ENCODE measurements at places on chromosomes 6 and 20.

DNA sequence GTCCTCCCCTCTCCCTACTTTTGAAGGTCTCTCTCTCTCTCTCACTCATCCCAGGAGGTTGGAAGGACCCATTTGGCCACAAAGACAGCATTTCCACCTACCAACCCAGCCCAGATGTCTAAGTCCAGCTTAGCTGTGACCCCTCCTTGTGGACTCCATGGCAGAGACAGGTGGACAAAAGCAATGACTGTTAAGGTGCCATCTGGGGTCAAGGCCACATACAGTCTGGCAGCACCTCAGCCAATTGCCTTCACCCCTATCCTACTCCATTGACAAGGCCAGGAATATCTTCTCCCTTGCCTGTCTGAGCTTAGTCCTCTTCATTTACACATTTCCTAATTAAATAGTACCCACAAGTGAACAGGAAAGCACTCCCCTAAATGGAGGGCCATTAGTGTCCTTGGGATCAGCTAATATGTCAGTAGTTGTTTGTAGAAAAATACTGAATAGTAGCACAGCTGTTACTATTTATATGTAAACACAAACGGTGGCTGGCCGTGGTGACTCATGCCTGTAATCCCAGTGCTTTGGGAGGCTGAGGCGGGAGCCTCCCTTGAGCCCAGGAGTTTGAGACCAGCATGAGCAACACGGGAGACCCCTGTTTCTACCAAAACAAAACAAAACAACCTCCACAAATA is 28.8 kb downstream of the GCM1 start:
- no peak for DNase-seq

GRCh38 chr6:69580706-69581105 is 216.1 kb downstream of the LMBRD1 start:
- no peak for DNase-seq

GRCh38 chr6:121438869-121439268 is 3.4 kb downstream of the GJA1 start:
- DNase-seq, result no peak

DNA sequence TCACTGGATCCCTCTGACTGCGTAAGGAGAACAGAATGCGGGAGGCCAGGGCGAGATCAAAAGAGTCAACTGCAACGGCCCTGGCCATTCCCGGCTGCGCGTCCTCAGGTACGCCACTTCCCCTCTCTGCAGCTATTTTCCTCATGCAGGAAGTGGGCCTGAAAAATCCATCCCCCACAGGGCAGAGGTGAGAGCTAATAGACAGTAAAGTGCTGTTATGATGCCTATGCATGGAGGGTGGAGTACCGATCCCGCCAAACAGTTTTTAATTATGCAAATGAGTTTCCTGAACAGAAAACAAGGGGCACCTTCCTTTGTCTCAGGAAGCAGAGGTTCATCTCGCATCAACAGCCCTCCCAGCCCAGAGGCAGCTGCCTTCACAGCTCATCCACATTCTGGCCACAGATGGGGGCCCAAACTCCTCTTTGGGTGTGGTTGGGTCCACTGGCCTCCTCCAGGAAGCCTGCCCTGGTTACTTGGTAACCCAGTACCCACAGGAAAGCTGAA is 9.3 kb downstream of the PREX1 start:
- DNase-seq, result peak; percentile 54

DNA sequence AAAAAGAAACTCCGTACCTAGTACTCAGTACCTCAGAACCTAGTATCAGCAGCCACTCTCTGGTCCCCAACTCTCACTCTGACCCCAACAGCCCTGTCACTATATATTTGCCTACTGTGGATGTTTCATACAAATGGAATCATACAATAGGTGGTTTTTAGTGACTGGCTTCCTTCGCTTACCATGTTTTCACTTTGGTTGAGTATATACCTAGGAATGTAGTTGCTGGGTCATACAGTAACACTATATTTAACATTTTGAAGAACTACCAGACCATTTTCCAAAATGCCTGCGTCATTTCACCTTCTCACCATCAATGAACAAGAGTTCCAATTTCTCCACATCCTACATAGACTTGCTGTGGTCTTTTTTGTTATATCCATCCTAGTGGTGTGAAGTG is 283.2 kb downstream of the GMDS start:
- no peak for DNase-seq

- no peak for DNase-seq
These were observed 55.1 kb upstream of the IL20RA start for GRCh38 chr6:137099689-137100403.

DNA sequence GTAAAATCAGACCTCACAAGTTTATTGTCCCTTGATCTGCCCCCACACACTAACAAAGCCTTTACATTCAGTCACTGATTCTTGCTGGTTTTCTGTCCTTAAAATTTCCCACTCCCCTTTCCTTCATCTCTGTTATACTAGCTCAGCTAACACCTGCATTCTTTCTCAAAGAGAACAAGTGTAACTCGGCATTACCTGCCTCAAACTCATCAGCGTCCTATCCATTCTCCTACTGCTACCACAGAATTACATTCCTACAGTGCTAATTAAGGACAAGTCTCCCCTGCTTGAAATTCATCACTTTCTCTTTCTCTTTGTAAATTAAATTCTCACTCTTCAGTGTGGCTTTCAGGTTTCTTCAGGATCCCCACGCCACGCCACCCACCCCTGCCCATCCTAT is 773.2 kb downstream of the FRK start:
- DNase-seq, result no peak

DNA sequence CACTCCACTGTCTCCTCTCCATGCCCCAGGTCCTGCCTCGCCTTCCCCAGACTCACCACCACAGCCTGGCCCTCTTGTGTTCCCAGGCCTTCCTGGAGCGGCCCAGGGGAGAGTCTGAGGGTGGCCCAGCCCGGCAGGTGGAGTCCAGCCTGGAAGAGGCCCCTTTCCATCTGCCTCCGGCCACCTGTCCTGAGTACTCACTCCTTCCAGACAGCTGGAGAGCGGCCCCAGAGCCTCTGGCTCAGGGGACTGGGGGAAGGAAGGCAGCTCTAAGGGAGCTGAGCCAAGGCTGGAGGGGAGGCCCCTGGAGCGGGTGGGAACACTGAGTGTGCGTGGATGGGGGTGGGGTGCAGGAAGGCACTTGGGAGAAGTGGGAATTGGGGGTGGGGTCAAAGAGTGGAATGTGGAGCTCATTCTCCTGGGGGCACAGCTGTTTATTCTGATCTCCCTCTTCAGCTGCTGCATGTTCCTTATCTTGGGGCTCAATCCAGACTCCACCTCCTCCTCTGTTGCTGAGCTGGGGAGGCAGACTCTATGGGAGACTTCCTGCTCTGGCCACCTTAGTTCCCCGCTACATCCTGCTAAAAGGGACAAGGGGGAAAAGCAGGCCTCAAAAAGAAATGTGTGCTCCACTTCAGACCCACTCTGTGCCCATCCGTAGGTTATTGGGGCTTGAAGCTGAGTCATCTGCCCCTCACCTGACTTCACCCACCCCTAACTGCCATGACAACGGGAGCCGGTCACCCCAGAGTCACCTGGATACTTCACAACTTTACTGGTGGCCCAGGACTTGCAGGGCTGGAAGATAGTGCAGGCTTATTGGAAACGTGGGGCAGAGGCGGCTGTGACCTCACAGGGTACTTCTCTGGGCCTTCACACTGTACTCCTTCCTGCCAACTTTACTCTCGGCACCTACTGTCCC is 19.5 kb upstream of the TAF8 start:
- DNase-seq, result no peak

DNA sequence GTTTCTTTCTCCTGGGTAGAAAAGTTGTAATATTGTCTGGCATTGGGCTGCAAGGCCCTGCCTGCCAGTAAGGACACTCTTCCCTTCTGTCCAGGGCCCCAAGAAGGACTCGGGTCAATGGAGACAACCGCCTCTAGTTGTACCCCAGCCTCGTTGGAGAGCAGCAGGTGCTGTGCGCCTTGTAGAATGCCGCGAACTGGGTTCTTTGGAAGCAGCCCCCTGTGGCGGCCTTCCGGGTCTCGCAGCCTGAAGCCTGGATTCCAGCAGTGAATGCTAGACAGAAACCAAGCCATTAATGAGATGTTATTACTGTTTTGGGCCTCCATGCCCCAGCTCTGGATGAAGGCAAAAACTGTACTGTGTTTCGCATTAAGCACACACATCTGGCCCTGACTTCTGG is 37.0 kb downstream of the PLCG1 start:
- DNase-seq, result no peak

DNA sequence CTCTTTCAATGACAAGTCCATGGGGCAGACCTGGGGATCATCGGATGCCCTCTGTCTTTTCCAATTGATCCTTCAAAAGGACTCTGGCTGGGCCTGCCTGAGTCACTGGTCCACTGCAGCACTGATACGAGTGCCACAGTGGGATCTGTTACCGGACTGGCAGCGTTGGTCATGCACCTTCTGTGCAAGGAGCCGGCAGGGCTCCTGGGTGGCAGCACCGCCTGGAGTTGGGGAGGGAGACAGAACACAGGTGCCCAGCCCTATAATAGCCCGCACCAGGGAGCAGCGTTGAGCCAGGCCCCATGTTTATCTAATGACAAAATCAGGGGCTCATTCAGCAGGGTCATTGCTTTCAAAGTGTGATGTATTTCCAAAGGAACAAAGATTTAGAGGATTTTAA is 64.2 kb upstream of the NXT1 start:
- no peak for DNase-seq

DNA sequence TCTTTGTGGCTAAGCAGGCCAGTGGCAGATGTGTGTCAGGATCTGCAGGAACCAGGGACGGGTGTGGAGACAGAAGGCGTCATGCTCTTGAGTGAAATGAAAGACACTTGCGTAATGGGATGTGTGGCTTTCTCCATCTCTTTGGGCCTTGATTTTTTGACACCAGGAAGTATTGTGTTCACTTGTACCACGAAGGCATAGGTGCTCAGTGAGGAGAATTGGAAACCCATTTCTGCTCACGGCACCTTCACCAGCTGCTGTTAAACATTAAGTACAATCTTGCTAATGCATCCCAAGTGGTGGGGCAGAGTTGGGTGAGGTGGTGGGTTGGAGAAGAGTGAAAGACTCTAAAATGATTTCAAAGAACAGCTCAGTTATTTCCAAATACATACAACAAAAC is 30.0 kb downstream of the GJA10 start:
- no peak for DNase-seq

GRCh38 chr20:11895861-11896387 is 21.8 kb upstream of the BTBD3 start:
- DNase-seq, result no peak

DNA sequence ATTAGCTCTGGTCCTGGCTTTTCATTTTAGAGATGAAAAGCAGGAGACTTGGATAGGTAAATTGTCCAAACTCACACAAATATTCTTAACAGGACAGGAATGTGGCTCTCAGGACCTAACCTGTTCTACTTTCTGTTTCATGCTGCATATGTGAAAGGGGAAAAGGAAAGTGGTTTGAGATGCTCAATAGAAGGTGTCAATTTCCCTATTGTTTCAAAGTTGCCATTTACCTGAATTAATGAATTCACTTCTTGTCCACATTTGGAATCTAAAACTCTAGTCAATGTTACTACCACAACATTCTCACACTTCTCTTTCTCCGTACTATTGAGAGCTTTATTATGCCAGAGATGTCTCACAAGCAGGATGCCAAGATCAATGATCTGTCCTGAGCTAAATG is 4.8 kb upstream of the EFHC1 start:
- no peak for DNase-seq

- no peak for DNase-seq
These were observed 64.7 kb downstream of the KCNS1 start for GRCh38 chr20:45036044-45036755.

GRCh38 chr6:34531580-34532201 is 24.4 kb downstream of the SPDEF start:
- peak; percentile 73 for DNase-seq

DNA sequence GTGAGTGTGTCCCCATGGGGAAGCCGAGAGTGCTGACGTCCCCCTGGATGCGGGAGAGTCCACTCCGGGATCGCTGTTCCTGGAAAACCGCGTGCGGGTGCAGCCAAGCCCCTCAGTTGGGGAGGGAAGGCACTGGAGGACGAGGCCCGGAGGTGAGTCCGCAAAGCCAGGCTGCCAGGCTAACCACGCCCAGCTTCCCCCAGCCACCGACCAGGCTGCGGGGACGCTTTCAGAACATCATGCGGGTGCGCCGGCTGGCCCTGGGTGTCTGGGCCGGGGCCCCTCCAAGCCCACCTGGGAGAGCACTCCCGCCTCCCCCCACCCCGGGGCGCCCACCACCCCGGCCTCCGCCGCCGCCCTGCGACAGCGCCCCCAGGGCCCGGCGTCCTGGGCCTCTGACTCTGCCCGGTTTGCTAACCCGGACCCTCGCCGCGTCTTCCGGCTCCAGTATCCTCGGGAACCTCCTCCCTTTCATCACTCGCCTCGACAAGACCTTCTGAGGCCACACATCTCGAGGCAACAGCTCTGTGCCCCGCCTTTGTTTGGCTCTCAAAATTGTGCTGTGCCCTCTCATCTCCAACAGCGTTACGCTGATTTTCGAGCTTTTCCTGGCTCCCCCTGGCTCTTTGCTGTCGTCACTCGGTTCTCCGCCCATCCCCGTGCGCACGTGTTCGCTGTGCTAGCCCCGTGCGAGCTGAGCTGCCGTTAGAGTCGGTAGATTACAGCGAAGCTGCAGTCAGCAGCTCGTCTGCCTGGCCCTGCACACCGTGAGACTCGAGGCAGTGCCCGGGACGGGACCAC is 47.1 kb upstream of the ENTPD6 start:
- peak; percentile 36 for DNase-seq
